ENCODE measurements at places on chromosomes 3 and 15.

GRCh38 chr3:40851836-40852235, 327.1 kb downstream of the ZNF621 start:
- DNase-seq = no peak

GRCh38 chr15:89614164-89614563, 38.9 kb downstream of the TICRR start:
- no peak for DNase-seq

DNA sequence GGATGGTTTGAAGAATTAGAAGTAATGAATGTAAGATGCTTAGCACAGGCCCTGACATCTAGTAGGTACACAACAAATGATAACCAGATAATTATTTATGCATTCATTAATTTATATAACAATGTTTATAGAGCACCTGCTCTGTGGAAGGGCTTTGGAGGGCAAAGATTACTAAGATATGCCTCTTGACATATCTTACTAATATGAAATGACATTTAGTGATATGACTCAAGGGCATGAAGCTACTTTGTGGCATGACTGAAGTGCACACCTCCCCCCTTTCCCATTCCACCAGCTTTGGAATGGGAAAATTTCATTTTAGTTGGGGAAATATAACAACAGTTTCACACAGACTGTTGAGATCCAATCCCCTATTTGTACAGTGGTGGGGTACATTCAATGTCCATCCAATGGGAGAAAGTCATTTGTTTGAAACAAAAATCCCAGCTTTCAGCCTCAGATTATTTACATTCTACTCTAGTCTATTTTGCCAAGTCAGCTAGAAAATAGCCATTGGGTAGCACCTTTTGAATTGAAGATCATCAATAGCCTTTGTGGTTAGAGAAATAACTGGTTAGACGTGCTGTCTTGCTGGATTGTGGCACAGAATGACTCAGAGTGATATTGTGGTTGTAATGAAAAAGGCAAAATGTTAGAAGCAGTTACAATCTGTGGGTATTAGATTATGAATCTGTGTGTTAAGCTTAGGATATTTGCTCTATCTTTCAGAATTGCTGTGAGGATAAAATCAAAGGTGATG, 72.9 kb downstream of the MOBP start:
- no peak for DNase-seq

- DNase-seq = no peak
Observed at GRCh38 chr3:105529456-105529855, 162.7 kb downstream of the ALCAM start.

GRCh38 chr3:42189001-42189460, 77.0 kb downstream of the CCK start:
- DNase-seq = no peak

GRCh38 chr15:99644913-99645542, 79.2 kb downstream of the MEF2A start:
- DNase-seq = no peak

DNA sequence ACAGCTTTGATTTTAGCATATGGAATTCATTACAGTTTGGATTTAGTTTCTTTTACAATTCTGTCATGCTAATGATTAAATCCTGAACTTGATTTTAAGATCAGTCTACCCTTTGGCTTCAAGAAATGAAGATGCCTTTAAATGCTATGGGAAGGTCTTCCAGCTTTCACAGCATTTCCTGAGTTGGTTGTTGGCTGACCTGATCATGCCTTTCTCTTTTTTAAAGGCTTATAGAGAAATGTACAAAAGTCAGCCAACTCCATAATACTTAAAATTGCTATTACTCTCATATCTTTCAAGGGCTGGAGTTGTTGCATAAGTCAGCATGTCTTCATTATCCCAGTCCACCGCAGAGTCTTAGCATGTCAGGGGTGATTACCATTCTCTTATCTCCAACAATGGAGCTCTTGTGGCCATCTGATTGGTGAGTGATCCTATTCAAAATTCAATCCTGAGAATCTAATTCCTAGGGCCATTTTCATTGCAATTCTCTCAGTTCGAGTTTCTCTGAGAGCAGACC, 123.8 kb downstream of the GMNC start:
- no peak for DNase-seq

- no peak for DNase-seq
Observed at GRCh38 chr15:82919231-82919886, 33.2 kb downstream of the HOMER2 start.

DNA sequence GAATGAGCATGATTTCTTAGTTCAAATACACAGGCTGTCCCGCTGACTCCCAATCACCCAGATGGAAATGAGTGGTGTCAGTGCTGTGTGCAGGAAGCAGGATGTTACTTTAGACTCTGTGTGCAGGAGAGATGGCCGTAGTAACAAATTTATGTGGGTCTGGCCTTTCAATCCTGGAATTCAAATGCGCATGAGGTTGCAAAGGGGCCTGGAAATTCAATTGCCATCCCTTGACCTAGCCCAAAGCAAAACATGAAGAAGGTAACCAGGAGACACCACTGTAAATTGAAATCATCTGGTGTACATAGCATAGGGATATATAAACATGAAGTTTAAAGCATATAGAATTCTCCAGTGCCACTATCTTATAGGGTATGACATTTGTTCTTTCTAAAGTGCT, 33.2 kb downstream of the GREM1 start:
- DNase-seq = no peak

DNA sequence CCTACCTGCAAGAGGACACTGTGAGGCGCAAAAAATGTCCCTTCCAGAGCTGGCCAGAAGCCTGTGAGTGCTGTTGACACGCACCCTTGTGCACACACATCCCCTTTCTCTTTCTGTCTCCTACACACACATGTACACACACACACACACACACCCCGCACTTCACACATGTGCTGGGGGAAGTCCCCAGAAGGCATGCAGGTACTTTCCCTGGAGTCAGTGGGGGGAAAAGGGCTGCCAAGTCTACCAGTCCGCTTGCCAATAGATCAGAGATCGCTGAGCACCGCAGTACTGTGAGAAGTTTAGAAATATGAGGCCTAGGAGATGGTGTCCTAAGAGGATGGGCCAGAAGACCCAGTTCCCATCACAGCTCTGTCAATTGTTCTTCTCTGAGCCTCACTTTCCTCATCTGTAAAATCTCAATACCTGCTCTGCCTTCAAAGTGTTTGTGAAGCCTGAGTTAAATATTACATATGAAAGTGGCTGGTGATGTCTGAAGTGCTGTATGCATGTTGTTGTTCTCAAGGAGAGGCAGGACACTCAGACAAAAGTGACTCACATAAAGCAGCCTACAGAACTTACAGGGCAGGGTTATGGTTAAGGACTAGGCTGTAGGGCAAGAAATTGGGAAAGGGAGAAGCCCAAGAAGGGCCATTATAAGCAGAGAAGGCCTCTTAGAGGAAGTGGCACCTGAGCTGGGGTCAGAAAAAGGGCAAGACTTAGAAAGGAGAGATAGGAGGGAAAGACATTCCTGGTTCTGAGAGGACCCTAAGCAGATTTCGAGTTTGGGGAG, 6.8 kb downstream of the IL17RE start:
- no peak for DNase-seq

GRCh38 chr15:69119001-69119400, 41.4 kb upstream of the GLCE start:
- no peak for DNase-seq

GRCh38 chr3:61152071-61152470, 99.2 kb downstream of the FHIT start:
- DNase-seq = no peak

- DNase-seq = no peak
Observed at GRCh38 chr15:76293361-76293760, 17.9 kb downstream of the ETFA start.

All from activated CD8-positive, alpha-beta memory T cell treated with anti-CD3 and anti-CD28 coated beads for 4 hours (primary cell).